Suprapubic skin (tissue), 4 donors: ENCODE measurements at places on chromosomes 2 and 18. TPM values are rescaled to one million over a fixed set of nuclear protein-coding genes. Genes with fewer than 3 reads are reported as not detected.
A peak's percentile ranks its signal among the peaks of the same experiment; 100 is the strongest.

GRCh38 chr2:202286595-202286994, 21.0 kb downstream of the NOP58 start:
- no peak overlapping the region for H3K4me3 ChIP-seq
- H3K36me3 ChIP-seq, result peaks cover 97% of the 10 kb centered on the region
- H3K27me3 ChIP-seq, result no peaks in the 10 kb centered on the region
- no peak for DNase-seq
- H3K4me1 ChIP-seq, result no peaks in the 10 kb centered on the region
- no peak overlapping the region for H3K27ac ChIP-seq

DNA sequence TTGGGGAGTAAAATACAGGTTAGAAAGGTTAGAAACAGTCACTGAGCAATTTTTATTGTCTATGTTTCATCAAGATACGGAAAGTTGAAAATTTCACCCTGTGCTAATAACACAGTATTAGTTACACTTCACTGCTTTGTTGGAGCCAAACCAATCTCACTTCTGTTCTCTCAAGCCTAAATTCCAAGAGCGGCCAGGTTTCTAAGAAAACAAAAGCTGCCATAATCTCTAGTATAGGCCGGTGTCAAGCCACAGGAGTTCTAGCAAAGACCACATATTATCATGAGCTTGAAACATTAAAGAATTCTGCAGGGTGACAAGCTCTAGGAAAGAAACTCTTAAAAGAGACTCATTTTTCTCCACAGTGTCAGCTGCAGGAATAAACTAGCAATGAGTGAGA, 128.7 kb downstream of the TXNL1 start:
- no peak for DNase-seq
- H3K4me3 ChIP-seq, result no peak overlapping the region
- H3K27me3 ChIP-seq, result no peaks in the 10 kb centered on the region

- H3K4me1 ChIP-seq, result peaks cover 5% of the 10 kb centered on the region
- H3K4me3 ChIP-seq, result no peak overlapping the region
- no peaks in the 10 kb centered on the region for H3K36me3 ChIP-seq
Observed at GRCh38 chr2:231376857-231377256, 18.7 kb upstream of the B3GNT7 start.

Gene HK2
- 9.3 TPM for total RNA-seq

GRCh38 chr18:26336572-26336971, 110.3 kb downstream of the TAF4B start:
- no peak overlapping the region for H3K4me3 ChIP-seq
- peaks cover 25% of the 10 kb centered on the region for H3K4me1 ChIP-seq
- no peaks in the 10 kb centered on the region for H3K27me3 ChIP-seq
- no peak for DNase-seq
- H3K27ac ChIP-seq, result peak overlapping the region; percentile 70

- no peak for DNase-seq
- H3K36me3 ChIP-seq, result no peaks in the 10 kb centered on the region
- no peaks in the 10 kb centered on the region for H3K4me1 ChIP-seq
- no peak overlapping the region for H3K27ac ChIP-seq
- H3K27me3 ChIP-seq, result no peaks in the 10 kb centered on the region
- H3K4me3 ChIP-seq, result no peak overlapping the region
Observed at GRCh38 chr18:38459131-38459994, 893.8 kb upstream of the CELF4 start.

- H3K27ac ChIP-seq, result peak overlapping the region; percentile 49
- DNase-seq, result peak; percentile 72
- no peaks in the 10 kb centered on the region for H3K36me3 ChIP-seq
- H3K4me3 ChIP-seq, result no peak overlapping the region
- H3K27me3 ChIP-seq, result no peaks in the 10 kb centered on the region
Observed at GRCh38 chr2:20595439-20596192, 55.3 kb downstream of the HS1BP3 start.

- no peaks in the 10 kb centered on the region for H3K36me3 ChIP-seq
- no peaks in the 10 kb centered on the region for H3K27me3 ChIP-seq
- no peak overlapping the region for H3K4me3 ChIP-seq
- no peak overlapping the region for H3K27ac ChIP-seq
Observed at GRCh38 chr2:150549381-150549780, 61.9 kb upstream of the RND3 start.

DNA sequence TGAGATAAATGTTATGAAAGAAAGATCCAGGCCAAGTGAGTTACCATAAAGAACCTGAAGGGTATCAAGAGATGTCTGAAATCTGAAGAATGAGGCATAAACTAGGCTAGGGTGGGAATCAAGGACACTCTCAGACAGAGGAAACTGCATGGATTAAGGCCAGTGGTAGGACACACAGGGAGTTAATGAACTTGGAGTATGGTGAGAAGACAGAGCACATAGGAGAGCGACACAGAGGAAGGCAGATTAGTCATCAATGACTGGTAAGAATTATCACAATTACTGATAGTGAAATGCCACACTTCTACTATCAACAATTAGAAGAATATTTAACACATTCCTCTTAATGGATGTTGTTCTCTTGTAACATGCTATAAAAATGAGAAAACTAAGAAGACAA, 76.9 kb downstream of the TTC21B start:
- no peak overlapping the region for H3K4me3 ChIP-seq
- DNase-seq, result no peak
- H3K27ac ChIP-seq, result no peak overlapping the region
- no peaks in the 10 kb centered on the region for H3K4me1 ChIP-seq
- no peaks in the 10 kb centered on the region for H3K27me3 ChIP-seq

DNA sequence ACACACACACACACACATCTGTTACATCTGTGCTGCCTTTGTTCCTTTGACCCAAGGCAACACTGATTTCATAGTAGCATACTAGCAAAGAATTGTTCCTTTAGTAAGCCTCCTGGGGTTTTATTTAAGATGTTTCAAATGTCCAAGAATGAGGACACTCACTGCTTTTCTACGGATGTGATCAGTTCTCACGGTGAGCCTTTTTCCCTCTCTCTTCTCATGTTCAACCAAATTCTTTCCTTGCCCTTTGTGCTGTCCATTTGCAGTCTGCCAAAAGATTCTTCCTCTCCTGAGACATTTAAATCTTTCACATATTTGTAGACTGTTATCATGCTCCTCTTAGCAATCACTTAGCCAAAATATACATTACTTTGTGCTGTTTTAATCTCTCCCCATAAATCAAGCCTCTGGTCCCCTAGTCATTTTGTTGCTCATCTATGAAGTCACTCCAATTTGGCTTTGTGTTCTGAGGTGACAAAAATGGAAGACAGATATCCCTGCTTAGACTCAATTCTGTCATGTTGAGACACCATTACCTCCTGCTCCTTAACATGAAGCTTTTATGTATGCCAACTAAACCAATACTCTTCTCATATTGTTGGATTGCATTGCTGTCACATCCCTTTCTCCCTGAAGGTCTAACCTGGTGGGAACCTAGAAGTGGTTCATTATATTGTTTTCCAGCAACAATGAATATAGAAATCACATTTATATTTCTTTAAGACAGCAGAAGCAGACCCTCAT, 1605.3 kb upstream of the ACVR2A start:
- DNase-seq, result no peak
- H3K27ac ChIP-seq, result no peak overlapping the region
- H3K36me3 ChIP-seq, result no peaks in the 10 kb centered on the region
- H3K4me1 ChIP-seq, result no peaks in the 10 kb centered on the region

DNA sequence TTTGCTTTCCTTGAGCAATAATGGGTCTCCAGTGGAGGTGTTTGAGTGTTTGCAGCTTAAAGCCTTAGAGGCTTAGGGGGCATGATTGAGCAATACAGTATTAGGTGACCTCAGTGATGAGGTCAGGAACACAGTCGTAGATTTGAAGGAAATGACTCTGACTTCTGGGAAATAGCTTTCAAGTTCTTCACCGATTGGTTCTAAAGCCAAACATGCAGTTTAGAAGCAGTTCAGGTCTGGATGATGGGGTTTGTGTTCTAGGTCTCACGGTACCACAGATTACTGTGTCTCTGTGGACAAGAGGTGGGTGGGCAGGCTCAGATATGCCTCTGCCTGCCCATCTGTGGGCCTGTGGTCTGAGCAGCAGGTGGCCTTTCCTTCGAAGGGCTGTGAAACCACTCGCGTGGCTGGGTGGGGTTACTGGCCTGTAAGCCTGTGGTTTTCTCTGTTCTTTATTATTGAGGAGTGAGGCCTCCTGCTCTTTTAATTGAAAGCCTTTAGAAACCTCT, 7.8 kb downstream of the MTHFD2 start:
- peaks cover 30% of the 10 kb centered on the region for H3K36me3 ChIP-seq
- no peak for DNase-seq
- H3K4me1 ChIP-seq, result peaks cover 30% of the 10 kb centered on the region
- no peak overlapping the region for H3K27ac ChIP-seq
- no peaks in the 10 kb centered on the region for H3K27me3 ChIP-seq
- no peak overlapping the region for H3K4me3 ChIP-seq
